Spinal cord (tissue), 10 donors: ENCODE measurements at places on chromosomes 4 and X. TPM values are rescaled to one million over a fixed set of nuclear protein-coding genes. Genes with fewer than 3 reads are reported as not detected.
A peak's percentile ranks its signal among the peaks of the same experiment; 100 is the strongest.

- DNase-seq, result no peak
- peaks cover 11% of the 10 kb centered on the region for H3K4me1 ChIP-seq
- H3K36me3 ChIP-seq, result peaks cover 6% of the 10 kb centered on the region
- no peak overlapping the region for H3K4me3 ChIP-seq
Measured at GRCh38 chr4:185797018-185797417, 15.0 kb downstream of the SORBS2 start.

The IL21 gene
- not detected for total RNA-seq

The TRIM61 gene
- total RNA-seq, result 3.0 TPM

The LAP3 gene
- 74.6 TPM for total RNA-seq

GRCh38 chr4:107989162-107989536 lies 540 bp upstream of the HADH start:
- DNase-seq, result no peak
- peak overlapping the region; percentile 48 for H3K27ac ChIP-seq
- H3K27me3 ChIP-seq, result no peaks in the 10 kb centered on the region
- H3K36me3 ChIP-seq, result no peaks in the 10 kb centered on the region
- H3K4me1 ChIP-seq, result peaks cover 9% of the 10 kb centered on the region

GRCh38 chr4:82739287-82740190 lies 59.1 kb downstream of the SCD5 start:
- no peaks in the 10 kb centered on the region for H3K27me3 ChIP-seq
- H3K27ac ChIP-seq, result no peak overlapping the region

The OCRL gene
- 25.5 TPM for total RNA-seq

GRCh38 chr4:6439120-6439762 lies 33.2 kb downstream of the PPP2R2C start:
- DNase-seq, result no peak
- peaks cover 27% of the 10 kb centered on the region for H3K4me1 ChIP-seq

The RGN gene
- total RNA-seq, result 15.3 TPM

The PDLIM3 gene
- total RNA-seq, result 45.3 TPM

The GAB3 gene
- total RNA-seq, result 4.4 TPM

GRCh38 chr4:185479507-185479971 lies 8.0 kb upstream of the CCDC110 start:
- no peak overlapping the region for H3K4me3 ChIP-seq
- no peak overlapping the region for H3K27ac ChIP-seq
- H3K4me1 ChIP-seq, result no peaks in the 10 kb centered on the region
- H3K27me3 ChIP-seq, result no peaks in the 10 kb centered on the region

GRCh38 chrX:131778269-131779218 lies 234.7 kb downstream of the OR13H1 start:
- peak; percentile 92 for DNase-seq
- peak overlapping the region; percentile 14 for H3K4me3 ChIP-seq
- H3K4me1 ChIP-seq, result peaks cover 5% of the 10 kb centered on the region

GRCh38 chr4:52197306-52197705 lies 146.2 kb downstream of the SPATA18 start:
- H3K4me3 ChIP-seq, result no peak overlapping the region
- no peaks in the 10 kb centered on the region for H3K4me1 ChIP-seq
- peak overlapping the region; percentile 44 for H3K27ac ChIP-seq
- H3K36me3 ChIP-seq, result no peaks in the 10 kb centered on the region
- no peak for DNase-seq

DNA sequence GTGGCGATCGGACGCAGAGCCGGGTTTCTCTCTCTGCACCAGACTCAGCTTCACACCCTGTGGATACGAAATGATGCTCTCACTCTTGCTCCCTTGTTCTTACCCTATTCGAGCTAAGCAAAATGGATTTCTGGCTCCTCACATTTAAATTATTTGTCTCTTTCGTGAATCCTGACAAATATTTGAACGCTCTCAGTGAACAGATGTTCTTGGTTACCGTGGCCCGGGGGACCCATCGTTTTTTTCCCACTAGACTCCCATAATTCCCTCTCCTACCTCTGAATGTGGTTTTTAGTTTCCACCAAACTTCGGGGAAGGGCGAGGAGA lies 630 bp downstream of the SMARCA5 start:
- H3K27ac ChIP-seq, result peak overlapping the region; percentile 99
- peak; percentile 52 for DNase-seq
- peak overlapping the region; percentile 98 for H3K4me3 ChIP-seq
- H3K27me3 ChIP-seq, result no peaks in the 10 kb centered on the region
- peaks cover 4% of the 10 kb centered on the region for H3K4me1 ChIP-seq

DNA sequence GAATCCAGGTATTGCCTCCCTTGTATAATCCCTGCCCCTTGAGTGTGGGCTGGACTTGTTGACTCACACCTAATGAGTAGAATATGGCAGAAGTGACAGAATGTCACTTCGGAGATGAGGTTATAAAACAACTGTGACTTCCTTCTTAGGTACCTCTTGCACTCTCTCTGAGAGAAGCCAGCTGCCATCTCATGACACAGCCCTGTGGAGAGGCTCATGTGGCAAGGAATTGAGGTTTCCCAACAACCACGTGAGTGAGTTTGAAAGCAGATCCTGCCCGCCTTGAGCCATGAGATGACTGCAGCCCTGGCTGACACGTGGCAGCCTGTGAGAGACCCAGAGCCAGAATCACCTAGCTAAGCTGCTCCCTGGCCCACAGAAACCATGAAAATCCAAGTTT lies 13.5 kb downstream of the ASB11 start:
- H3K36me3 ChIP-seq, result no peaks in the 10 kb centered on the region

DNA sequence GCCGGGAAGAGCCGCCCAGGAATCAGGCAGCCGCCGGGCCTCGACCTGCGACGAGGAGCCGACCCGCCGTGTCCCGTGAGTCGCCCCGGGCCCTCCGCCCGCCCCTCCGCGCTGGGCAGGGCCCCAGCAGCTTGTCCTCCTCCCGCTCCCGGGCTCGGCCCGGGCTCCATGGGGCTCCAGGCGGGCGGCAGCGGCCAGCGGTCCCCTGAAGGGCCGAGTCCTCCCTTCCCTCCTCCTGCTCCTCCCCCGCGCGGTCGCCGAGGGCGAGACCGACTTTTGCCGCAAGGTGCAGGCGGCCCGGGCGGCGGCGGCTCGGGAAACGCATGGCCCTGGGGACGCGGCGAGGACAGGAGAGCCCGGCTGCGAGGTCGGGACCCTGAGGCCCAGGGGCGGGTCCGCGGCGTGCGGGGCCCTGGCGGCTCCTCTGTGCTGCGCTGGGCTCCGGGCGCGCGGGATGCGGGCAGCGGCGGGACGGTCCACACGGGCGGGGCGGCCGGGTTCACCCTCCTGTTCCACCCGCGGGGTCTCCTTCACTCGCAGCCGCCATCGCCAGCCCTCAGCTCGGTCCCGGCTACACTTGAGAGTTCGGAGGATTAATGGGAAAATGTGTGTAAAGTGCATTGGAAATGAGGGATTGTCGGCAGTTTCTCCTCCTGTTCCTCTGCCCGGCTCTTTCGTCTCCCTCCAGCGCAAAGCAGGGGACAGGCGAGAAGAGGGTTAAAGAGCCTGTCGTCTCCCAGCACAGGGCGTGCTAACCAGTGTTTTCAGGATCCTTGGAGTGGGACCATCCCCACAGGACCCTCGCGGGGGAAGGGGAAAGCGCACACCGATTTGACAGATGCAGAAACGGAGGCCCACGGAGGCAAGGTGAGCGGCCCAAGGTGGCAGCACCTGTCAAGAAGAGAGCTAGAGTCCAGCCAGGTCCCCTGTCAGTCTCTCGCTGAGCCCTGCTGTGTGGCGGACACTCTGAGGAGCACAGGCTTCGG lies 16.6 kb upstream of the ZNF718 start:
- no peaks in the 10 kb centered on the region for H3K4me1 ChIP-seq
- no peak overlapping the region for H3K4me3 ChIP-seq
- H3K27ac ChIP-seq, result no peak overlapping the region
- H3K36me3 ChIP-seq, result no peaks in the 10 kb centered on the region
- H3K27me3 ChIP-seq, result peaks cover 33% of the 10 kb centered on the region

- DNase-seq, result peak; percentile 74
- H3K27me3 ChIP-seq, result no peaks in the 10 kb centered on the region
- peaks cover 6% of the 10 kb centered on the region for H3K36me3 ChIP-seq
- H3K27ac ChIP-seq, result peak within 1 kb of the TSS; percentile 94
Measured at GRCh38 chr4:158722917-158723793, at the start of gene PPID. PPID (minus strand) TSS chr4:158723396; CDS start chr4:158723288, 108 bp downstream.

DNA sequence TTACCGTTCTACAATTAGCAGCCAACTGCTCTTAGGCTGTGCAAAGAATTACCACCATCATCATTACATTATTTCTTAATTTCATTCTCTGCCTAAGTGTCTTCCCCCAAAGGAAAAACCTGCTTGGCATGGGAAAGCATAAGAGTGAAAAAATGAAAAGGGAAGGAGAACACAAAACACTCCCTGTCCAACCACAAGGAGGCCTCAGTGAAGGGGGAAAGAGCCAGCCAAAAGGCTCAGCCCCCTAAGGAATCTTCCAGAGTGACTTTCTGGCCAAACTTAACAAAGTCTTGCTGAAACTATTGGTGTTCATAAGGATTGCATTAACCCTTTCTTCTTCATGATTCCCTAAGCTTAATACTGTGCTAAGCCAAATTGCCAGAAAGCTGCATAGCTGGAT lies 287.4 kb downstream of the SMARCA1 start:
- no peak overlapping the region for H3K4me3 ChIP-seq
- no peak for DNase-seq

DNA sequence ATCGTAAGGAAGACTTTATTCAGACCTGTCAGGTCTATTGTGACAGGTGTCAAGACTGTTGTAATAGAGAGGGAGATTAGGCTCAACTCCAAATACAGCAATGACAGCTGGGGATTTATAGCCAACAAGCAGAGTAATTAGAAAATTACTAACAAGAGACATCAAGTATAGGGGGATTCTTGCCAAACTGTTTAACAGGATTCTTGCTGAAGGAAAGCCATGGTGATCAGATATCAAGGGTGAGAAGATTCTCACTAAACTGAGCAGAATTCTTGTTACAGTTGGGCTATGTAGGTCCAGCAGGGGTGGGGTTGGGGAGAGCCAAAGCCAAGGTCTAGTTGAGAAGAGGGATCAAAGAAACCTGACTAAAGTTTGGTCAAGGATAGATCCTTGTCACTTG lies 461.0 kb upstream of the GALNT7 start:
- H3K27ac ChIP-seq, result no peak overlapping the region
- no peak overlapping the region for H3K4me3 ChIP-seq
- no peaks in the 10 kb centered on the region for H3K36me3 ChIP-seq
- no peaks in the 10 kb centered on the region for H3K27me3 ChIP-seq
- DNase-seq, result no peak

DNA sequence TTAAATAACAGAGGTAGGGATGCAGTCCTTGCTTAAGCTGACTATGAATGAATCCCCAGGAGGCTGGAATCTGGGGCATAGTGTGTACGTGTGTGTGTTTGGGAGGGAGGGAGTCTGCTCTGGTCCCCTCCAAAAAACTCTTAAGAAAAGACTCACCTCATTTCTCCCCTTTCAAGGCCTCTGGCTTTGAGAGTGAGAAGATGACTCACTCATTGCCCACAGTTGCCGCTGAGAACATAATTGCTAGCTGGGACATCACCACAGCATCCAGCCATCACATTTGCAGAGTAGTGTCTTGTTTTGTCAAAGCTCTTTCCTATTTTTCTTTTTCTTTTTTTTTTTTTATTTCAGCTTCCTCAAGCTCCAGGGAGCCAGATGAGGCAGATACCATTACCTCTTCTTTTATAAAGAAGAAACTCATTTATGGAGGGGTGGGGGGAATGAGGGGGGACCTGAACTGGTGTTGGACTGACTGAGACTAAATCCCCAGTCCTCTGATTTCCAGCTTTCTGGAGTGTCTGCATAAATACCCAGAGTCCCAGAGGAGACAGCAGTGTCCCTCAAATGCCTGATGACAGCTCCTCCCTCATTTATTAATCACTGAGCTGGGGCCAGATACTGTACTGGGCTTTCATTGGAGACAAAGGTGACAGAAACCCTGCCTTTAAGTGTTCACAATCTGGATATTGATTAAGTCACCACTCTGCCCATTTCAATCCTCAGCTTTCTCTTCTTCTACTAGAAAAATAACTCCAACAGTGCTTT lies 61.9 kb upstream of the LAS1L start:
- H3K36me3 ChIP-seq, result no peaks in the 10 kb centered on the region
- H3K27me3 ChIP-seq, result no peaks in the 10 kb centered on the region
- no peak overlapping the region for H3K4me3 ChIP-seq
- no peak for DNase-seq
- no peak overlapping the region for H3K27ac ChIP-seq

The SSX1 gene
- not detected for total RNA-seq

DNA sequence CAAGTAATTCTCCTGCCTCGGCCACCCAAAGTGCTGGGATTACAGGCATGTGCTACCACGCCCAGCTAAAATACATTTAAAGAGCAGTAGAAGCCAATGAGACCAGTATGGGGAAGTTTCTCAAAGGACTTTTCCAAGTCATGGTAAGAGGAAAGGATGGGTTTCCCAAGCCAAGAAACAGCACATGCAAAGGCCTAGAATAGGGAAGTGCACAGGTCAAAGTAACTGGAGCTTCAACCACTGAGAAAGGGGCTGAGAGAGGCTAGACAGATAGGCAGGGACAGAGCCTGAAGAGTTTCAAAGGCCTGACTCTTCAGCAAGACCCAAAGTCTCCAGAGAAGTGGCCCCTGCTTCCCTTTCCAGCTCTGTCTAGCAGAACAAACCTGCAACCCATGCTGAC lies 162.1 kb downstream of the CORIN start:
- no peak overlapping the region for H3K4me3 ChIP-seq
- no peak for DNase-seq
- H3K27ac ChIP-seq, result no peak overlapping the region
- H3K27me3 ChIP-seq, result no peaks in the 10 kb centered on the region
- H3K4me1 ChIP-seq, result no peaks in the 10 kb centered on the region
- no peaks in the 10 kb centered on the region for H3K36me3 ChIP-seq

GRCh38 chrX:54045563-54046228 lies 1.4 kb upstream of the PHF8 start:
- H3K27me3 ChIP-seq, result no peaks in the 10 kb centered on the region
- H3K36me3 ChIP-seq, result peaks cover 7% of the 10 kb centered on the region
- H3K4me1 ChIP-seq, result peaks cover 12% of the 10 kb centered on the region
- DNase-seq, result no peak
- peak overlapping the region; percentile 95 for H3K27ac ChIP-seq

The CCDC158 gene
- 0.99 TPM for total RNA-seq

The ACSL1 gene
- total RNA-seq, result 30.1 TPM

The CRMP1 gene
- total RNA-seq, result 124 TPM

The DCLK2 gene
- 100 TPM for total RNA-seq

The DUSP21 gene
- total RNA-seq, result not detected

DNA sequence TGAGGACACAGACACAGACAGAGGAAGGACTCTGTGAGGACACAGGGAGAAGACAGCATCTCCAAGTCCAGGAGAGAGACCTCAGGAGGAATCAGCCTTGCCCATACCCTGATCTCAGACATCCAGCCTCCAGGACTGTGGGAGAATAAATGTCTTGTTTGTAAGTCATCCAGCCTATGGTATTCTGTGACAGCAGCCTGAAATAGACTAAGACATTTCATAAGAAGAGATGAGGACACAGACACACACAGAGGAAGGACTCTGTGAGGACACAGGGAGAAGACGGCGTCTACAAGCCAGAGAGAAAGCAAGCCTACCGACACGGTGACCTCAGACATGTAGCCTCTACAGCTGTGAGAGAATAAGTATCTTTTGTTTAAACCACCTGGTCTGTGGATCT lies 112.1 kb downstream of the DHRSX start:
- no peak overlapping the region for H3K27ac ChIP-seq
- H3K4me1 ChIP-seq, result no peaks in the 10 kb centered on the region
- no peaks in the 10 kb centered on the region for H3K27me3 ChIP-seq
- no peak overlapping the region for H3K4me3 ChIP-seq
- H3K36me3 ChIP-seq, result peaks cover 5% of the 10 kb centered on the region

The TRAM1L1 gene
- 22.8 TPM for total RNA-seq

GRCh38 chr4:6134612-6135220 lies 65.6 kb downstream of the JAKMIP1 start:
- H3K4me1 ChIP-seq, result peaks cover 3% of the 10 kb centered on the region
- no peak for DNase-seq
- no peak overlapping the region for H3K4me3 ChIP-seq
- no peaks in the 10 kb centered on the region for H3K27me3 ChIP-seq
- H3K36me3 ChIP-seq, result no peaks in the 10 kb centered on the region

The SOX3 gene
- total RNA-seq, result 2.1 TPM

- no peak for DNase-seq
- no peaks in the 10 kb centered on the region for H3K36me3 ChIP-seq
- peaks cover 45% of the 10 kb centered on the region for H3K4me1 ChIP-seq
Measured at GRCh38 chr4:7908668-7909067, 31.0 kb downstream of the AFAP1 start.
